ENCODE measurements at places on chromosomes 3 and 15.

- DNase-seq: no peak
Observed at GRCh38 chr3:150005243-150006112, 34.8 kb upstream of the PFN2 start.

GRCh38 chr3:122349171-122349570 lies 24.1 kb downstream of the CSTA start:
- DNase-seq: no peak

- no peak for DNase-seq
Observed at GRCh38 chr3:76039431-76039830, 254.1 kb upstream of the ZNF717 start.

GRCh38 chr3:116230431-116231020 lies 214.8 kb downstream of the LSAMP start:
- DNase-seq: no peak

DNA sequence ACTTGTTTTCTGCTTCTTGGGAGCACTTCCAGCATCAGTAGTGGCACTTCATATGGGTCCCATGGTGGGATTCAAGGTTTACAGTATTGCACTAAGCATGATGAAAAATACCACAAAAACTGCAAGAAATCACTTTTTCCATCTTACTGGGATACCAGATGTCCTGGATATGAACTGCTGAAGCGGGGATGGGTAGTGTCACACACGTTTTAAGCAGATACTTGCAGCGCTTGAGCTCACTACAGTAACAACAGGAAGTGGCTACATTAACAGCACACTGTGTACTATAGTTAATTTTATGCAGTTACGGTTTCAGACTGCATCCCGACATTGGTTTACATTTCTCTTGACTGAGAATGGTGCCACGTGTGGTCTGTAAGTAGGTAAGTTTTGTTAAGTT lies 3.5 kb upstream of the ISG20 start:
- DNase-seq: no peak
